ENCODE measurements at places on chromosomes 2 and 18.

GRCh38 chr2:86542814-86543213, 20.4 kb downstream of the CHMP3 start:
- DNase-seq, result no peak

- peak; percentile 96 for DNase-seq
Measured at GRCh38 chr2:219543596-219544358, at the start of the genes CHPF and TMEM198. Gene CHPF, minus strand, starts transcription at chr2:219543809. Its CDS starts 271 bp downstream, at chr2:219543538. Gene TMEM198, plus strand, starts transcription at chr2:219544028. Its CDS starts 700 bp downstream, at chr2:219544728.

GRCh38 chr2:239105234-239105633, 257.3 kb downstream of the TWIST2 start:
- DNase-seq, result no peak

GRCh38 chr2:239660390-239661230, 259.8 kb upstream of the HDAC4 start:
- no peak for DNase-seq

DNA sequence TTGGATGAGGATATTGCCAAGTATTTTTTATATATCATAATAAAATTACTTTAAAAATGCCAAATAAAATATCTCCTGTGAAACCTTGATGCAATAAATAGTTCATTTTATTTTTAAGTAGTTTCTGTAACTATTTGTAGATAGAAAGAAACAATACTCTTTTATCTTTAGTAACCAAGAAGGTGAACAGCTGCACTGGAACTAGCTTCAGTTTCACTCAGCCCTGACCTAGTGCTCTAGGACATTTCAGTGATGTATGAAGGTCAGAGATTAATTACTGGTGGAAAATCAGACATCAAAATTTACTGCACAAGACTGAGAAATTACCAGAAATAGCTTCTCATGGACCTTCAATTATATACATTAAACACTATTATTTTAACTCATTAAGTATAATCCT, 1305.0 kb downstream of the CNTNAP5 start:
- DNase-seq, result no peak

DNA sequence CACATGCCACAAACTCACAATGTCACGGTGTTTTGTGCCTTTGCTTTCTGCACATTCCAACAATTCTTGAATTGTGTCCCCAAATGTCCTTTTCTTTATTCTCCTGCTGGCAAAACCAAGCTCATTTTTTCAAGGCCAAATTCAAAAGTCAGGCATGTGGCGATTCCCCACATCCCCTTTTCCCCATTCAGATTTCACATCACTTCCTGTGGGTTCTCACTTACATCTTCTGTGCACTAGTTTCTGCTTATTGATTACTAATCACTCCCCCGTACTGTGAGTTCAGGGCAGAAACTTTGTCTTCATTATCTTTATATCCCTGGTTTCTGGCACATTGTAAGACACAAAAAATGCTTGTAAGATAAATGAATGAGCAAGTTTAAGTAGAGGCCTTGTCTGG, 69.2 kb downstream of the AP1S3 start:
- DNase-seq, result no peak

DNA sequence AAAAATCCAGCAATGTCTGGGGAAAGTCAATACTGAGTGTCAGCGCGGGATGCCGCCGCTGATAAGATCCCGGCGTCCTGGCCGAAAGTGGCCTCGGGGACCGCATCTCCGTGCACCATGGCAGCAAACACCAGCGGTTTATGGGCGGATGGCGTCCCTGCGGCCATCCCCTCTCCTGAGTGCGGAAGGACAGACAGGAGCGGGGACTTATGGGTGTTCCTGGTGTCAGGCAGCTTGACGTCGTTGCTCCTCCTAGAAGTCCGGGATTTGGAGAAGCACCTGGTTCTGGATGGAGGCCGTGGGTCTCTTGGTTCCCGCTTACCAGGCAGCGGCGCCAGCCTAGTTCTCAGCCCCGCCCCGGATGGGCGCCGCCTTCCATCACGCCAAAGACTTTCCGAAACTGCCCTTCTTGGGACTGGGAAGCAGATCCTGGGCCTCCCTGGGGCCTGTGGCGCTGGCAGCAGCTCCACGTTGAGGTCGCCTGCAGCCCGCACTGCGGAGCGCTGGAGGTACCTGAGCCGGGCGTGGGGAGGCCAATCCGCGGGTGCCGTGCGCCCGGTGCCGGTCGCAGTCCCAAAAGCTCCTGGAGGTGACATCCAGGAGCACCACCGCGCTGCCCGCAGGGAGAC, 119.1 kb downstream of the CCDC74A start:
- no peak for DNase-seq

GRCh38 chr2:178479275-178479616, 846 bp upstream of the FKBP7 start:
- DNase-seq, result no peak

DNA sequence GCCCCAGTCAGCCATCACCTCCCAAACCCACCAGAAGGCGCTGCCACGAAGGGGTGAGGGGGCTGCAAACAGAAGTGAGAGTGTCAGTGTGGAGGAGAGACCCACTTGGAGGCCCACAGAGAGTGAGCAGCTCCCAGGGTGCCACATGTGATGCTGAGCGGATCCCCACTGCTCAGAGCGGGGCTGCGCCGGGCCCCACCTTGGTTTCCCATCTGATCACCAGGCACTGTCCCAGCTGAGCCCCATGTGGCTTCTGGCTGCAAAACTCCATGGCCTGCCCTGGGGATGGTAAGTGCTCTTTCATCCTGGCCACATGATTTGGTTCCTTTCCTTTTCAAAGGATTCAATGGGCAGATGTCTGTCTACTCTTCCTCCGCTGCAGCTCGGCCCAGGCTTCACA, 23.8 kb downstream of the SNORC start:
- no peak for DNase-seq

DNA sequence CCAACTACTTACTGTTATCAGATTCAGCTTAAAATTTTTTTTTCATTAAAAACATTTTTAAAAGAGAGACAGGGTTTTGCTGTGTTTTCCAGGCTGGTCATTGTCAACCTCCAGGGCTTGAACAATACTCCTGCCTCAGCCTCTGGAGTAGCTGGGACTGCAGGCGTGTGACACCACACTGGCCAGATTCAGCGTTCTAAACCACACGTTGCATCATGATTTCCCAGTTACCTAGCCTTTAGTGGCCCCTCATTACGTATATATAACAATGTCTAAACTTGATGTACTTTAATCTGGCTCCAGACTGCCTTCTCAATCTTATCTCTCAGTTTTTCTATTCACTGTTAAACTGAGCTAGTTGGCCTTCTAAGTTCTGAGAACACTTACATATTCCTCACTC, 89.6 kb downstream of the COMMD1 start:
- DNase-seq, result no peak

DNA sequence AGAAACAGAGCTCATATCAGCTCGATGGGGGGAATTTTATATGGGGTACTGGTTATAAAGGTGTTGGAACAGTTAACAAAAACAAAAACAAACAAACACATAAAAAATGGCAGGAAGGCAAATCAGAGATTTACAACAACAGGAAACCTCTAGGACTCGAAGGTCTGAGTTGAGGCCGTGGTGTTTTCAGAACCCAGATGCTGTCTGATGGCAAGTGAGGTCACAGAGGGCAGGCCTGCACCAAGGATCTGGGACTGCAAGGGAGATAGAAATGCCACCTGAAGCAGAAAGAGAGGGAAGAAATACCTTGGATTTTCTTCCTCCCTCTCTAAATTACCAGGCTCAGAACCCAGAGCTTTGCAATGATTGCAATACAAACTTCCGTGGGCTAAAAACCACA, 429.5 kb downstream of the ZNF521 start:
- no peak for DNase-seq

DNA sequence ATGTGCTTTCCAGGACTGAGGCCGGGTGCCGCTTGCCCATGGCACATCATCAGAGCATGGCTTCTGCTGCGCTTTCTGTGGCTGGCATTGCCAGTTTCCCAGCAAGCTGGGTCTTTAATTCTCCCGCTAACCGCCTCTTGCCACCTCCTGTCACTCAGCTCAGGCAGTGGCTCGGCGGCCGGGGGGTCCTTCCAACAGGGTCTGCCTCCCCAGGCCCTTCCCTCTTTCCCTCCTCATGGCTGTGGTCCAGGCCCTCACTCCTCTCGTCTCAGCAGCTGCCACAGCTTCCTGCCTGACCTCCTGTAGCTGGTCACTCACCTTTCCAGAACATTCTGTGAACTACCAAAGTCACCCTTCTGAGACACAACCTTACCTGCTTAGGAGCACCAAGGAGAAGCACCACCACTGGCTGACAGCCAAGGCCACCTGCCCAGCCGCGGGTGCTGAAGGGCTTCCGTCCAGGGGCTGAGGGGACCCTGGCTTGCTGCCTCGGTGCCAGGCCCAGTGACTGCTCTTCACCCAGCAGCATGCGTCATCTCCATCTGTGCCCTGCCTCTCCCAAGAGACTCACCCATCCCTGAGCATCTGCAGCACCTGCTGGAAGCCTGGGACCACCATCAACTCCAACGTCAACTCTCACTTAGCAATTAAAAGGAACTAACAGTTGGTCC, 22.6 kb downstream of the CHMP1B start:
- DNase-seq, result no peak

DNA sequence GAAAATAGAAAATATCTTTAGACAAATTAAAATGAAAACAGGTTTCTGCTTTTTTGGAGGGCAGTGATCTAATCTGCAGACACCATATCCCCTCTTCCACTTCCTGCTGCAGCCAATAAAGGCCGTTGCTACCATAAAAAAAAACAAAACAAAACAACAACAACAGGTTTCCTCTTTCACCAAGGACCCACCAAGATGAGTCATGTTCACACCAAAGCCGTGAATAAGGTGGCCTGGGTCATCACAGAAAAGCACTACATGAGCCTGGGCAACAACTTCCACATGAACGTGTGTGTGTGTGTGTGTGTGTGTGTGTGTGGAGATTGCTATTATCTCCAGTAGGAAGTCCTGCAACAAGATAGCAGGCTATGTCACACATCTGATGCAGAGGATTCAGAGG, 24.8 kb upstream of the TFCP2L1 start:
- no peak for DNase-seq

- DNase-seq, result no peak
Measured at GRCh38 chr2:42163444-42164045, 5.6 kb upstream of the EML4 start.

DNA sequence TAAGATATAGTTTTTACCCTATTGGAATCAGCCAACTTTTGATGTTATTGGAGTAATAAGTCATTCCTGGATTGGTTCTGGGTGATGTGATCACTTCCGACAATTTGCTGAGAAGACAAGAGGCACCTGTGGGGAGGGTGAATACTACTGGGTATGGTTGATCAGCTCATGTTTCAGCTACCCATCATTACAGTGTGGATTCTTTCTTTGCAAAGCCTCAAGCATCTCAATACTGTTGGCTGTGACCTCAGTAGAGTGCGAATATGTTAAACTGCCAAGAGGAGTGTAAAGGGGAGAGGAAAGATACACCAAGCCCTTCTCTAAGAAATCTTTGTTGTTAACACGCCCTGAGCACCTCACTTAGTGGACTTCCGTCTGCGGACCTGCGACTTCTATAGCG, 317.7 kb downstream of the TDRD15 start:
- DNase-seq, result no peak

GRCh38 chr2:41900101-41900577, 147.7 kb upstream of the PKDCC start:
- DNase-seq, result no peak

DNA sequence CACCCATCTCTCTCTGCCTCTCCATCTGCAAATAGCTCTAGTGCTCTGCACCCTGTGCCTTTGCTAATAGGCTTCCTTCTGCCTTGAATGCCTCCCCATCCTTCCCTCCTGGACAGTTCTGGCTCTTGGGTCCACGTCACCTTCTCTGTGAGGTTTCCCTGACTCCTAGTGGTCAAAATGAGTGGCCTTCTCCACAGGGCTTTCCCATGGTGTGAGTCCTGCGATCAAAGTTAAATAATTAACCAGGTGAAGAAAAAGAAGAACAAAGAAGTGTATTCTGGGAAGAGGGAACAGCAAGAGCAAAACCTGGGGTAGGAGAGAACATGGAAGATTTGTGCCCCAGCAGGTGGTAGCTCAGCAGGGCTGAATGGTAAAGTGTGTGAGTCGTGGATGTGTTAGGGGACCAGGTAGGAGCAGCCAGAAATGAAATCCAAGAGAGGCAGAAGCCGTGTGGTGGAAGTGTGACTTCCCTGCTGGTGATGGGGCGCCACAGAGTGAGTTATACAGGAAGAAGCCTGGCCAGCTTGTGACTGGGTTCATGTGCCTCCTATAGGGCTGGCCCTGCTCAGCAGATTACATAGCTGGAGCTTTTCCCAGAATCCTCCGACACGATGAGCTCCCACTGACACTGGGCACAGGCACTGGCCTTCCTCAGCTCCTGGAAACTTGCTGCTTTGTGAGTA, 93.8 kb upstream of the LDAH start:
- DNase-seq, result no peak

GRCh38 chr2:10056439-10056838, 13.1 kb downstream of the KLF11 start:
- DNase-seq, result no peak

DNA sequence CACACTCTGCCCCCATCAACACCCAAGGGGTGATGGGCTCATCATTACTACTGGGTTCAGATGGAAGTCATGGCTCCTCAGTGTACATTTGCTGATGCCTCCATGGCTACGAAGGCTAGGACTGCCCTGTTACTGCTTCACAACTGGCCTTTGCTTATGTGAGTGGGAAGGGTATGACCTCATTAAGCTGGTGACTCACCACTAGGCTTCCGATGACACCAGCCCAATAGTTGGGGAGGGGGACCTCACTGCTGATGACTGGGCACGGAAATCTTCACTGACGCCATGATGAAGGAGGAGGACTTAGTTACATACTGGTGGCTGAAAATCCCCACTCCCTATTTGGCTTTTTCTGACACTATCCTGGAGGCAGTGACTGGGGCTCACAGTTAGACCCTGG, 263.2 kb downstream of the CMPK2 start:
- DNase-seq, result no peak

DNA sequence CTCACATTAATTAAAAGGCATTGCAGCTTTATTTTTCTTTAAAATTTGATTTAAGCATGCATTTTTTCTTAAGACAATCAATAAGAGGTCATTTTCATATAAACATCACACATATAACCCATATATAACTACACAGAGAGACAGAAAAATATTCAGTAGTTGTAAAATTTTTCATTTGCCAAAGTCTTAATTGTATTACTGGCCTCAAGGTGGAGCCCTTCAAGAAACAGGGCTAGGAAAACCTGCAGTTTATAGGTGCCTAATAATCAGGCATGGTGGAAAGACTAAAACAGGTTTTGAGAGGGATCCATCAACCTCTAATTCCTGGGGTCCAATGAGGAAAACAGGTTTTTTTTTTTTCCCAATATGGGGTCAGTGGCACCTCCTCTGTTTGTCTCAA, 71.3 kb upstream of the ZNF804A start:
- DNase-seq, result no peak

GRCh38 chr2:98468621-98469236, 24.1 kb downstream of the INPP4A start:
- peak; percentile 34 for DNase-seq

GRCh38 chr2:156867201-156867600, 390.3 kb upstream of the GALNT5 start:
- no peak for DNase-seq

- no peak for DNase-seq
Measured at GRCh38 chr2:138632066-138632620, 130.6 kb downstream of the SPOPL start.

GRCh38 chr18:32553174-32553573, 82.5 kb upstream of the GAREM1 start:
- no peak for DNase-seq

GRCh38 chr18:46581648-46582047, 75.4 kb downstream of the LOXHD1 start:
- no peak for DNase-seq

GRCh38 chr2:219614076-219614860, 13.2 kb upstream of the SLC4A3 start:
- no peak for DNase-seq

- DNase-seq, result no peak
Measured at GRCh38 chr2:236334122-236334876, 70.1 kb upstream of the ASB18 start.
